ENCODE measurements at places on chromosomes 6 and 20.

DNA sequence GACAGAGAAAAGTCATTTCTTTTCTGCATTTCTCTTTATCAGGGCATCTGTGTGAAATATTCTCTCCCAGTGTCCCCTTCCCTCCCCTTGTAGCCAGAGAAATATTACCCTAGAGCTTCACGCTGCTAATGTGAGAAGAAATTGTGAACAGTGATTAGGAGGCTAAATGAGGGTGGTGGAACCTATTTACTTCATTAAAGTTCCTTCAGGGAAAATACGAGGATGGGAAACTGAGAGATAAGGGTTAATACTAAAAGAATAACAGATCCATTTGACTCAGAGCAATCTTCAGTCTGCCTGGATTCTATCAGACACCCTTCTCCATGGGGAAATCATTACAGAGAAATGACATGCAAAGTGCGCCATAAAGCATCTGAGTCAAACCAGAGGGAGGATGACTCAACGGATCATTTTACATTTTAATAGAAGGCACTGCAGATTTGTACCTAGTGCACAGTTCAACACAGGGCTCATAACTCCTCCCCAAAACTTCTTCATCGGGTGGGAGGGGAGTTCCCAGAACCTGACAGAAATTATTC is 131.3 kb downstream of the GJA10 start:
- DNase-seq = no peak

DNA sequence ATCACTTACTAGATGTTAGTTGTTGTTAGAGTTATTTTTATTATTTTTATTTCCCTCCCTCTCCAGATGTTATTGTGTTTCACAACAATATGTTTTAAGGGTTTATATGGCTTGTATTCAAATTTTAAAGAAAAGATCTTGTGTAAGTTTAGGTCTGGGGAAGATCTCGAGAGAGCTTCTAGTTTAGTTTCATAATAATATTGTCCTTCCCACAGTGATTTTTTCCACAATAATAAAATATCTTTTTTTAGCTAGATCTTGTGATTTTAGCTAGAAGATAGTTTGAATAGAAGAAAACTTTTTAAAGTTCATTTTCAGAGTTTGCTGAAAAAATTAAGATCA is 55.0 kb downstream of the ADGRG6 start:
- no peak for DNase-seq

GRCh38 chr6:164322533-164322932 is 908.0 kb downstream of the QKI start:
- no peak for DNase-seq

DNA sequence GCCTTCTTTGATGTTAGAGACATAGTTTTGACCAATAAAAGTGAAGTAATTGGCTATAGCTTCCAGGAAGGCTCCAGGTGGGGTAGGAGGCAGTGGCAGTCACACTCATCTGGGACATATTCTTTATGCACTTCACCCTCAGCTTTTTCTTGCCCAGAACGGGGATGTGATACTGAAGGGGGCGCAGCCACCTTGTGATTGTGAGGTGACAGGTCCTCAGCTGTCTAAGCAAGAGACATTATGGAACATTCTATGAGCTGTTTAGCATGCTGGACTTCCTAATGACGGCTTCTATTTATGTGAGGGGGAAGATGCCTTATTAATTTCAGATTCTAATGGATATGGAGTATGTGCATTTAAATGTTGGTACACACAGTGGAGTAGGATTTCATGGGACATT is 151.3 kb upstream of the ZFP64 start:
- no peak for DNase-seq

GRCh38 chr6:20711518-20711917 is 177.3 kb downstream of the CDKAL1 start:
- DNase-seq = no peak

DNA sequence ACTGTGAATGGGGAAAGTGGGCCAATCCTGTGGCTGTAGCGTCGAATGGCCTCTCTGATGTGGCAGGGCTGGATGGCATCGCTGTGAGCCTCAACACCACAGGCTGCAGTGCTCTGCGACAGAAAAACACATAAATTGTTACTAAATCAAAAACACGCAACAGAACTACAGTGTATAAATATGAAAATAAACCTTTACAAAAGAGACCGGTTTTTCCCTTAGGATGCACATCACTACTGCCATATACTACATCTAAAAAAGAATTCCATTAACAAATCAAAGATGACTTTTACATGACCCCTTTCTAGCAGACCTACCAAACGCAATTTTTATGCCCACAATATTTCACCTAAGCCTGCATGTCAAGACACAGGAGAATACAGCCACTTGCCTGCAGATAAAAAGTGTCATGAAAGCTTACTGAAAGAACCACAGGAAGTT is 395.5 kb upstream of the RUNX2 start:
- no peak for DNase-seq

DNA sequence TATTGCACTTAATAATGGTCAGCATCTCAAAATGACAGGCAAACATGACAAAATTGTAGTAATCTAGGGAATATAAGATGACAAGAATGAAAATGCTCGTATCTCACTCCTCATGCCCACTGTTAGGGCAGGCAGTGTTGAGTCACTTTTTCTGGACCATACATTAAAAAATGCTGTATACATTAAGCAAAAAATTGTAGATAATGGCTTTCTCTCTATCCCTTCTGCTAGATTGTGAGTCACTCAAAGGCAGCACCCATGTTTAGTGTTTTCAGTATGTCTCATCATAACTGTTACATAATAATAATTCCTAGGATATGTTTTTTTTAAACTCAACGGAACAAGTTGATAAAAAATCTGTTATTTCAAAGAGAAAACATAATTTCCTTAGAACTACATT is 199.3 kb downstream of the TENT5A start:
- no peak for DNase-seq

- DNase-seq = no peak
These were observed 15.4 kb downstream of the EZR start for GRCh38 chr6:158803733-158804143.

DNA sequence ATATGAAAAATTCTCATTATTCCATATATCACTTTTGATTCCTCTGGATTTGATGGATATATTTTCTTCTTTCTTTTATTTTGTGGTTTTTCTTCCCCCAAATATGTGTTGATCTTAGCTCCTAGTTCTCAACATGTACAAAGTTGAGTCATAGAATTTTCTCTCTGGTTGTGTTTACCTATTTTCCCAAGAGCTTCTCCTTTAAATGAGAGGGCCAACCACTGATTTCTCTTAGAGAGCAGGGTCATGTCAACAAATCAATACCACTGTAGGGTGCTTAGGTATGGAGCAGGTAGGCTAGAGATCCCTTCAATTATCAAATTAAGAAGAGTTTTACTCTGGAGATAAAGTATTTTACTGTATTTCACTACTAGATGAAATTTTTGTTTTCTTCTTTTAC is 145.7 kb downstream of the BMP5 start:
- DNase-seq = no peak

GRCh38 chr6:106789428-106790148 is 160.2 kb downstream of the QRSL1 start:
- DNase-seq = no peak

- no peak for DNase-seq
These were observed 13.1 kb downstream of the ZNF341 start for GRCh38 chr20:33744773-33745385.

- no peak for DNase-seq
These were observed 180.7 kb upstream of the UST start for GRCh38 chr6:148565930-148566663.

GRCh38 chr6:23302514-23302913 is 733.1 kb downstream of the HDGFL1 start:
- no peak for DNase-seq

DNA sequence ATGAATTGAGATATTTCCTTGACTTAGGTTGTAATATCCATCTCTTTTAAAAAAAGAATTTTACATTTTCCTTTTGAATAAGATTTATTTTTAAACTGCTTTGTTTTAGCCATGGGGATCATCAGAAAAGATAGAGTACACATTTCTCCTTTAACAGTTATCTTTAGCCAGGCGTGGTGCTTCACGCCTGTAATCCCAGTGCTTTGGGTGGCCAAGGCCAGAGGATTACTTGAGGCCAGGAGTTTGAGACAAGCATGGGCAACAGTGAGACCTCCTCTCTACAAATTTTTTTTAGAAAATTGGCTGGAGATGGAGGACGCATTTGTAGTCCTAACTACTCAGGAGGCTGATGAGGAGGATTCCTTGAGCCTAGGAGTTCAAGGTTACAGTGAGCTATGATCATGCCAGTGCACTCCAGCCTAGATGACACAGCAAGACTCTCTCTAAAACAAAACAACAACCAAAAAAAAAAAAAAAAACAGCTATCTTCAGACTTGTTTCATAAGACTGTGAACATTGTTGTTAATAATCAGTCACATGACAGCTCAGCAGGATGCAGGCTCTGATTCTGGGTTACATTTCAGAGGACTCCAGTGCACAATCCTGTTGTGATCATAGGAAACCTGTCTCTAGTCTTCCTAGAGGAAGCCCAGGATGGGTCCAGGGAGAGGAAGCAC is 2.0 kb upstream of the SLC17A3 start:
- DNase-seq = no peak

DNA sequence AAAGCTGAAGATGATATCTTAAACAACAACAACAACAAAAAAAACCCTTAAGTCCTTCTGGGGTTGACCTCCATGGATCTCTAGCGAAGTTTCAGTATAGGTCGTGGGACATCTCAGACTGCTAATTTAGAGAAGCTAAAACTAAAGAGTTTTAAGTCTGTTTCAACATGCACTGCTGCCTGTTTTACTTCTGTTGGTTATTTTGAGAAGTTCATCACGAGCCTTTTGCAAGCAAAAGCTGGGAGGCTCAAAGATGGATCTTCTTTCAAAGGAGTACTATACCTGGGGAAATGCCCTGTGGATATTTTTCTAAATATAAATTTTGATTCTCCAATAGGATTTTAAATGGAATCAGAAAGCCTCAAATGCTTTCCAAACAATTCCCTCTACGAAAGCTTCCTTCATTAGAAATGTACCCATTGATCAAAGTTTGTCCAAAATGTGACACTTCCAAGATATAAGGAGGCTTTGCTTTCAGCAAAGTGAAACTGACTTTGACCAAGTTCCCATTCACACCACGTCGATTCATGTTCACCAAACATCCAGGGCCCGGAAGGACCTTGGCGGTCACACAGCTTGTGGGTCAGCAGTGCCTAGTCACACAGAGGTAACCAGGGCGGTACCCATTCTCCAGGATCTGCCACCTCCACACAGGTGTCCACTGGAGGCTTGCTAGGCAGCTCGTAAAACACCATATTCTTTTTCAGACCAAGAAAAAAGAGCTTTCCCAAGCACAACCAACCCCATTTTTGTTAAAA is 94.7 kb upstream of the QKI start:
- no peak for DNase-seq

DNA sequence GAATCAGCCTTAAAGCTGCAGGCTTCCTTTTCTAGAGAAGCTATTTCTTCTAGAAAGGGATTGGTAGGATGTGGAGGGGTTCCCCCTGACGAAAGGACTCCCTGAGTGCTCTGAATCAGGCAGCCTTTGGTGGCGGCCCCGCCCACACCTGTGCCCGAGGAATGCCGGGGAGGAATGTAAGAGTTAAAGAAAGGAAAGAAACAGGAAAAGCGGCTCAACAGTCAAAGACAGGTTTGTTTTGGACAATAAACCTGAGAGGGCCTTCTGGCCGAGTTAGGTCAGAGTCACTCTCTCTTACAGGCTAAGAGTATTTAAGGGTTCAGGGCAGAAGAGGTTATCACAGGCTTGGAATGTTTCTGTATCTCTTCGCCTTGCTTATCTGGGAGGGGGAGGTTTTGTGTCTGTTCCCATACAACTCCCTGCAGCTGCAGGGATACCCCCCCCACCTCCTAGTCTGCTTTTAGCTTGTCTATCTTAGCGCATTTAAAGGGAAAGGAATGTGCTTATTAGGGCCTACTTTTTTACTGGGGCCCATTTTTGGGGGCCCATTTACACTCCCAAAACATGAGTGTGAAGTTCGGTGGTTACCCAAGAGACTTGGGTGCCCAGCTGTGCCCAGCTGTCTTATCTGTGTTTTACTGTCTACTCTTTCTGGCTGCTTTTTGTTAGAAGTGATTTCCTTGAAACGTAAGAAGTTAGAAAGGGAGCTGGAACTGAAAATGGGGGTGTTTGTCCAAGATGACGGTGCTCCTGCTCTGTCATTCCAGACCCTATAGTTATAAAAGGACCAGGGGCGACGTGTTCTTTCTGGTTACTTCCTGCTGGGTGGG is 32.8 kb downstream of the DYNLT1 start:
- DNase-seq = no peak

DNA sequence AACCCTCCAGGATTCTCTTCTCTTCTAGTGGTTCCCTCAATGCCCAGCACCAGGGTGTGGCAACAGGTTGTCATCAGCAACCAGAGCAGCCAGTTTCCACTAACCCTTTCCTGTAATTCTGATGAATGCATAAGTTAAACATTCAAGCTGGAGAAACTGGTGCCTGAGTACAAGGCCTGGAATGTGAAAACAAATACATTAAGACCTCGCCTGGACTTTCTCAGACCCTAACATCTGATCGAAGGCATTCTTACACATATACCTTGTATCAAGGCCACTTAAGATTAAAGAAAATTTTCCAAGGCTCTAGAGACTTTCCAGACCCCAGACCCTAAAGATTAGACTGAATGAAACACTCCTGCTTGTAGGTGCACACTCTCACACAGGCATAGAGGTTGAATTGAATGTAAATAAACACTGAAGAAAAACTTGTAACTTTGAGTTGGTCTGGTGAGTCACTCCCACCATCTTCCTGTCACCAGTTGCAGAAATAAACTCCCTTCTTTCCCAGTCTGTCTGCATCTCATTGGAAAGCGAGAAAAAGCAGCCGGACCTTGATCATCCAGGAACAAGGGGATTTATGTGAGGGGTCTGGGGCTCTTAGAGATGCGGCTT is 9.0 kb downstream of the LRP11 start:
- no peak for DNase-seq

GRCh38 chr6:45728674-45729073 is 287.0 kb downstream of the CLIC5 start:
- DNase-seq = no peak

GRCh38 chr20:59785986-59786795 is 147.2 kb downstream of the SYCP2 start:
- no peak for DNase-seq

DNA sequence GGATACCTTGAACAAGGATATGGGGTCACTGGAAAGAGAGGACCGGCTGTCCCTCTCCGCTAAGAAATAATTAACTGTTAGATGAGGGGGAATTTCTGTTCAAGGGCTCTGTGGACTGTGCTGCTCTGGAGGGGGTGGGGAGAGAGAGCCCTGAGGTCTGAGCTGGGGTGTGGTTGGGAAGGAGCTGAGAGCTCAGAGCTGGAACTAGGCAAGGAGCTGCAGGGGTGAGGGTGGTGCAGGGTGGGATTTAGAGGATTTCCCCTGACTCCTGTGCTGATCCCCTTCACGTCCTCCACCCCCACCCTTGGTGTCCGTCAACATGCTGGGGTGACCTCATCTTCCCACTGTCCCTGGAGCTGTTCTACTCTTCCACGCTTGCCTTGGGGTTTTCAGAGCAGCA is 52.5 kb downstream of the HLA-A start:
- no peak for DNase-seq

DNA sequence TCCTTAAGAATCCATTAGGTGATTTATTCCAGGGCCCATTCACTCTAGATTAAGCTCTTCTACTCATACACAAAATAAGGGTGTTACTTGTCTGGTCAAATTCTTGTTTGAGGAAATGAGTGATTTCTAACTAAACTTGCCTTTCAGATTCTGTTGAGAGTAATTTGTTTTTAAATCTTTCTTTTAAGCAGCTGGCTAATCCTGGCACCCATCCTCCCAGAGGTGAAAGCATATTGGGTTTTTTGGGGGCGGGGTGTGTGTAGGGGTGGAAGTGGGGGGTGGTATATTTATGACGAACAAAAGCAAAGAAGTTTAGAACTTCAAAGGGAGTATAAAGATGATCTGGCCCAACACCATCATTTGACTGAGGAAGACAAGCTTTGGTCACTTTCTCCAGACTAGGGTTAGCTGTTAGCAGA is 94.7 kb downstream of the RTN4IP1 start:
- DNase-seq = peak; percentile 41
